ENCODE measurements at places on chromosomes 16 and 17. TPM values are rescaled to one million over a fixed set of nuclear protein-coding genes. Genes with fewer than 3 reads are reported as not detected.

DNA sequence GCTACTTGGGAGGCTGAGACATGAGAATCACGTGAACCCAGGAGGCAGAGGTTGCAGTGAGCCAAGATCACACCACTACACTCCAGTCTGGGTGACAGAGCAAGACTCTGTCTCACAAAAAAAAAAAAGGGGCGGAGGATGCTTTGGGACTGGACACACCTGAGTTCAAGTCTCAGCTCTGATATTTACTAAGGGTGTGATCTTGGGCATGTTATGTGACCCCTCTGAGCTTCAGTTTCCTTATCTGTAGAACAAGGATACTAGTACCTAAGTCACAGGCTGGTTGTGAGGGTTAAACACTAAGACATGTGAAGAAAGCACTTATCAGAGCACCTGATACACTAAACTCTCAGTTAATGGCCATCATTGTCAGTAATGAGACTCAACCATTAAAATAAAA is 25.9 kb downstream of the HOXB1 start:
- DNase-seq, result no peak

DNA sequence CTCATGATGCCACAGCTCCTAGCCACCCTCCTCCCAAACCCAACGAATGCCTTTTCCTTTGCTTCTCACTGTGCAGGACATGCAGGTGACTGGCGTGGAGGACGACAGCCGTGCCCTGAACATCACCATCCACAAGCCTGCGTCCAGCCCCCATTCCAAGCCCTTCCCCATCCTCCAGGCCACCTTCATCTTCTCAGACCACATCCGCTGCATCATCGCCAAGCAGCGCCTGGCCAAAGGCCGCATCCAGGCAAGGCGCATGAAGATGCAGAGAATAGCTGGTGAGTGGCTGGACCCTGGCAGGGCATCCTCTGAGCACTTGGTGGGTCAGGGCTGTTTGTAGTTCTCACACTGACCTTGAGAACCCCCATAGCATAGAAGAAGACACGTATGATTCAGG is 132.3 kb downstream of the SOCS1 start:
- no peak for DNase-seq

DNA sequence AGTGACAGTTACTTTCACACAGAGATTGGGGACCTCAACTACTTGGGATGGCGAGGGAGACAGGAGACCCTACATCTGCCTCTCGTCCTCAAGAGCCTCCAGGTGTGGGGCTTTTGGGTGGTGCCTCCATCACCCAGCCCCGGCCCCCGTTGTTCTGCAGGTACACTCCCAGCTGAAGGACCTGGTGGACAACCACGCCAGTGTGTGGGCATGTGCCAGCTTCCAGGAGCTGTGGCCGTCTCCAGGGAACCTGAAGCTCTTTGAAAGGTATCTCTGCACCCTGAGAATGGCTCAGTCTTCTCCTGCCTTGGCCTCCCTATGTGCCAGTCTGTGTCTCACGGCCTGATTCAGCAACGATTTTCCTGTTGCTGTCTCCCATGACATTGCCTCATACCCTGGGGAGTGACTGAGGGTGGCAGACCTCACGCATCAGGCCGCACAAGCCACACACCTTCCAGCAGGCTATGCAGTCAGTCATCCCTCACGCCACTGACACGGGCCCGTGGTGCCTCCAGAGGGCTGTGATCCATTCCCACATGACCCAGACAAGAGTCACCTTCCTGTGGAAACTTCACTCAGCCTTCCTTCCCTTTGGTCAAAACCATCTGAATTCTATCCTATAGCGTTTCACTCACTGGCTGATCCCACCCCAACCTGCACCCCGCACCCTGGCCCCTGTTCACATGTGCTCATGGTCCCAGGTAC is 3.7 kb downstream of the CCNF start:
- DNase-seq, result no peak

DNA sequence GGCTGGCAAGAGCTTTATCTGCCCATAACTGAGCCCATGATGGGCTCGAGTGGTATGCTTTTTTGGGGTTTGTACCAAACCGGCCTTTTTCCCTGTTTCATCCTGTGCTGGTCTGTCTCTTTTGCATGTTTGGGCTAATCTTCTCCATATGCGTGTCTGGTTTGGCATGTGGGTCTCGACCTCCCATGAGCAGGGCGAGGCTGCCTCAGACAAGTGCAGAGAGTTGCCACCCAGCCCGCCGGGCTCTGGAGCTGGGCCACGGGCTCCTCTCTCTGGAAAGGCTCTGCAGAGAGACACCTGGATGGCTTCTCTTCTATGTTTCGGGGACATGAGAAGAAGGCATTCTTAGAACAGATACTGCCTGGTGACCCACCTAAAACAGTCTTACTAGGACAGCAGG is 67.8 kb upstream of the TBX2 start:
- no peak for DNase-seq

DNA sequence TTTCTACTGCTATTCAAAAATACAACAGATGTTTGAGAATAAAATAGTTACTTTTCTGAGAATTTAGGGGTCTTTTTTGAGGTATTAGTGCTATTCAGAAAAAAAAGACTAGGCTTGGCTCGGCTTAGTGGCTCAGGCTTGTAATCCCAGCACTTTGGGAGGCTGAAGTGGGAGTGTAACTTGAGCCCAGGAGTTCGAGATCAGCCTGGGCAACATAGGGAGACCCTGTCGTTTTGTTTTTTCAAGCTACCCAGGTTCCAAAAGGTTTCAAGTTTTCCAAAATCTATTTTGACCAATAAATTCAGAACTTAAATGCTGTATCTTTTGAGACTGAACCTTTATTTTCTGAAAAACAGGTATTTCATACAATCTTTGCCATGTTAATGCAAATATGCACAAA is 3.2 kb upstream of the ARL6IP1 start:
- no peak for DNase-seq

GRCh38 chr17:39199820-39200069 is 338 bp upstream of the RPL19 start:
- DNase-seq, result peak; percentile 95

DNA sequence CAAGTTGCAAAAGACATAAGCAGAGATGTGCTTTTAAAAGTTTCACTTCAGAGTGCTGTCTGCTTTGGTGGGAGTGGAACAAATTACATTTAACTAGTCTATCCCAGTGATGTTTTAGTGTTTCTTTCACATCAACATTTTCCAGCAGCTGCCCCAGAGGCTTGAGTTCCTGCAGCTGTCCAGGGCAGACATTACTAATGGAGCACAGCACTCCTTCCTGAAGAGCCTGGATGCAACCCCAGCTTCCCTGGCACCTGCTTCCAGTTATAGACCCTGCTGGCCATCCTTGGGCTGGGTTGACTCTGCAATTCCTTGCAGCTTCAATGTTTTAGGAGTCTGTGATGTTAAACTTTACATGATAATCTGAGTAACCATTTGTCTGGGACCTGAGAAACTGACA is 61.4 kb upstream of the PIRT start:
- DNase-seq, result no peak

GRCh38 chr17:77696151-77696720 is 262.3 kb upstream of the TNRC6C start:
- no peak for DNase-seq

- no peak for DNase-seq
These were observed 30.0 kb upstream of the SLC5A10 start for GRCh38 chr17:18921912-18922451.

- no peak for DNase-seq
These were observed 11.7 kb downstream of the ZFHX3 start for GRCh38 chr16:73036074-73036826.

- DNase-seq, result no peak
These were observed 26.9 kb downstream of the TNS4 start for GRCh38 chr17:40474419-40475002.

DNA sequence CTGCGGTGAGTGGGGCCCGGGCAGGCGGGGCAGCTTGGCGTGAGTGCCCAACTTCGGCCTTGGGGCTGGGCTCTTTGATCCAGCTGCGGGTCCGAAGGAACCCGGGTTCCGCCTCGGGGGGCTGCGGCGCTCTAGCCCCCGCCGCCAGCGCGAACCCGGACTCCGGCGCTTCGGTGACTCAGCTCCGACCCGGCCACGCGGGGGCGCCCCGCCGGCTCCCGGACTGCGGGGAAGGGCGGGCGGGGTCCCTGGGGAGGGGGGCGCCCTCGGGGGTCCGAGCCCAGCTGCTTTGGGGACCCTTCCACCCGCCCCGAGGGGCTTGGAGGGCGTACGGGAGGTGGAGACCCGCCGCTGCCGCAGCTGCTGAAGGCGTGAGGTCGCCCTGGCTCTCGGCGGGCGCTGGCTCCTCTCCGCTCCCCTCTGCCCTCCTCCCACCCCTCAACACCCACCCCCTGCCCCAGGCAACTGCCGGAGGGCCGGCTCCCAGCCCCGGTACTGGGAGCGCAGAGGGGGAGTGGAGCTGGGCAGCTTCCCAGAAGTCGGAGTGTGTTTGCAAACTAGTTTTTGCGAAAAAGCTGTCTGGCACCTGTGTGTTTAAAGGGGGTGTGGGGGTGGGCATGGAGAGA is 516 bp downstream of the CPNE2 start:
- DNase-seq, result no peak

GRCh38 chr16:55078699-55079410 is 148.2 kb downstream of the IRX5 start:
- no peak for DNase-seq

DNA sequence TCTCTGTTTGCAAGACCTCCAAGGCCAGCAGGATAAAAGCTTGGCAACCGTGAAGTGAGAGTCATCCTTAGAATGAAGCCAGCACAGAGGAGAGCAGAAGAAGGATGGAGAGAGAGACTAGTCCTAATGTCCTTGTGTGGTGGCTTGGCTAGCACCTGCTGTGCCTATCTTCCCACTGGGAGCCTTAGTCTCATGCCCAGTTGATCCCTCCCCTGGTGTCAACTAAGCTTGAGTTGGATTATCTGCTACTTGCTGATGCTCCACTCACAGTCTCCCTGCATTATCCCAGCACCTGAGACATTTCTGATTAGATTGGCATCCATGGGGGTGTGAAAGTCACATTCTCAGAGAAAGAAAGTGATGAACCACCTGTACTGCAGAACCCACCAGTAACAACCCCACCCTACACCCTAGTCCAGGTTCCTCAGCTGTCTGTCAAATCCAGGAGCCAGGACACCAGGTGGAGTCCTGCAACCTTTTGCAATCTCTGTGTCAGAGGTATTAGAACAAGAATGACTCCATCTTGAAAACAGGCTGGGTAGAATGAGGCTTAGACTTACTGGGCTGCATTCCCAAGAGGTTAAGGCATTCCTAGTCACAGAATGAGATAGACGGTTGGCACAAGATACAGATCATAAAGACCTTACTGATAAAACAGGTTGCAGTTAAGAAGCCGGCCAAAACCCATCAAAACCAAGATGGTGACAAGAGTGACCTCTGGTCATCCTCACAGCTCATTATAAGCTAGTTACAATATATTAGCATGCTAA is 460.2 kb upstream of the C16orf82 start:
- DNase-seq, result no peak

- no peak for DNase-seq
These were observed 181.8 kb downstream of the HS3ST3B1 start for GRCh38 chr17:14482715-14483114.

- no peak for DNase-seq
These were observed 54.6 kb upstream of the CORO6 start for GRCh38 chr17:29677221-29677791.

GRCh38 chr16:75566758-75567255 is 628 bp downstream of the GABARAPL2 start:
- no peak for DNase-seq

GRCh38 chr17:71975331-71975801 is 145.5 kb upstream of the SOX9 start:
- DNase-seq, result no peak

DNA sequence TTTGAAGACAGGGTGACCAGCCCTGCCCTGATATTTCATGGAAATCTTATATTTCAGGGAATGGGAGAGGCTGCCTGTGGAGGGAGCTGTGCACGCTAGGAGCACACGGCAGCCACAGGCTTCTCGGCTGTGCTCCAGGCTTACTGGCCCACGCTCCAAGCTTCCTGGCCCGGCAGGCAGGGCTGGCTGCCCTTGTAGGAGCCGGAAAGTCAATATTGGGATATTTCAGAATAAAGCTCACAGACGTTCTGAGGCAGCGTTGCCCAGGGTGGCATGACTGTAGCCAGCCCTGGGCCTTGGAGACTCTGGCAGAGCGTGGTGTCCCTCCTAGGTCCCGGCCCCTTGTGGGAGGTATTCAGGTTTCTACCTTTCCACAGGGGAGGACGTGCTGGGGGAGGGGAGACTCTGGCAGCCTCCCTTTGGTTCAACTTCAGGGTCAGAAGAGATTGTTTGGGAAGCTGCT is 95.6 kb downstream of the NPIPB11 start:
- DNase-seq, result no peak

DNA sequence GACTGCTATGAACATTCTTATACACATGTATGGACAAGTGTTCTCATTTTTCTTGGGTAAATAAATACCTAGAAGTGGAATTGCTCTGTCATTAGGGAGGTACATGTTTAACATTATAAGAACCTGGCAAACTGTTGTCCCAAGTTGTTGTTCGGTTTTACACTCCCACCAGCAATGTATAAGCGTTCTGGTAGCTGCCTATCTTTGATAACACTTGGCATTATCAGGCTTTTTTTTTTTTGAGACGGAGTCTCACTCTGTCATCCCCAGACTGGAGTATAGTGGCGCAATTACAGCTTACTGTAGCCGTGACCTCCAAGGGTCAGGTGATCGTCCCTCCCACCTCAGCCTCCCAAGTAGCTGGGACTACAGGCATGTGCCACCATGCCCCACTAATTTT is 16.3 kb downstream of the ATAD5 start:
- no peak for DNase-seq

GRCh38 chr16:17359788-17360390 is 110.9 kb downstream of the XYLT1 start:
- DNase-seq, result no peak

DNA sequence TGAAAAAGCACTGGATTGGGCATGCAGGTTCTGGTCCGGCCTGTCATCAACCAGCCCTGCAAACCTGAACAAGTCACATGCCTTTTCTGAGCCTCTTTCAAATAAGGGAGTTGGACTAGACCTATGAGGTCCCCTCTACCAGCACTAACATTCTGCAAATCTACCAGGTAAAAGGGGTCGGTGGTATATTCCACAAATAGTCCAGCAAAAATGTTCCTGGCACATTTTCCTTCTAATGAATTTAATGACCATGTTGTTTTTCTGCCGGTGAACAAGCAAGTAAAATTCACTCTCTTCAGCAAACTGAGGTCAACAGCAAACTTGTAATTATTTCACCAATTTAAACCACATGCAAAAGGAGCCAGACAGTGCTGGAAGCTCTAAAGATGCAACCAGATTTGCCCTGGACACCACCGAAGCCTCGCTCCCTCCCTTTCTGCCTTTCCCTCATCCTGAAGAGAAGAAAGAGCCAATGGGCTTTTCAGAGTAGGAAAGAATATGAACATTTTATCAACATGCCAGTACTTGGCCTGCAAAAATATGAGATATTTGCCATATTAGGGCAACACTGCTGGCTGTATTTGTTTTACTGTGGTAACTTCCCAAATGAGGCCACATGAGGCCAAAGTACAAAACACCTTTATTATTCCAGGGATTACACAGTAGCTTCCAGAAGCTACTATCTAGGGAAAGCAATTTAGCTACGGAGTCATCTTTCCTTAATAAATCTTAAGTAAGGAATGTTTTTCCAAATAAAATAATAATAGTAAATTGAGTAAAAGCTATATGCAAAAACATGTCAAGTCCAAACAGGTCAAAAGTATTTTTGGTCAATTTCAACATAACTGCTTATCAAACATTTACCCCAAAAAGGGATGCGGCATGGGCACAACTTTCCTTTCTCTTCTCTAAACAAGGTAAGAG is 45.0 kb downstream of the USP31 start:
- no peak for DNase-seq

- no peak for DNase-seq
These were observed 195.4 kb downstream of the KATNIP start for GRCh38 chr16:27745348-27745747.

ARHGAP27 gene
- 3.5 TPM for total RNA-seq

MYH8 gene
- not detected for total RNA-seq

CA7 gene
- total RNA-seq, result not detected

HOXB9 gene
- total RNA-seq, result 24.7 TPM

BRCA1 gene
- 37.6 TPM for total RNA-seq

CLEC19A gene
- not detected for total RNA-seq

All from NCI-H460 (cell line).